ENCODE measurements at places on chromosomes 5 and 9.

- no peak for DNase-seq
Measured at GRCh38 chr9:36765077-36765390, 192.3 kb downstream of the MELK start.

DNA sequence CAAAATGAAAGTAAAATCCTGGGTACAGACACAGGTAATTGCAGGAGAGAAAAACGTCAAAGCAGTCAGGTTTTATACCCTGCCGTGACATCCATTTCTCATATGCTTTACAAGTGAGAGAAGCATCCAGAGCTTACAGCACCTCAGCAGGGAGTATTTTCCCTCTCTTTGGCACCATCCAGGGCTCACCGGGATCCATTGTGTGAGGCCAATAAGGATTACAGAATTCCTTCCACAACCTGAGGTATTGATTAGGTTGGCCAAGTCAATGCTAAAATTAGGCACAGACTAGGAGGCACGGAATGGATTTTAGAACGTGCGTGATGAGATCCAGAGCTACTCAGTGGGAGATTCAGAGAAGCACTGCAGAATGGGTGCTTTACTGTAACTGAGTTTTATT is 296.6 kb downstream of the FBXL7 start:
- DNase-seq = no peak

DNA sequence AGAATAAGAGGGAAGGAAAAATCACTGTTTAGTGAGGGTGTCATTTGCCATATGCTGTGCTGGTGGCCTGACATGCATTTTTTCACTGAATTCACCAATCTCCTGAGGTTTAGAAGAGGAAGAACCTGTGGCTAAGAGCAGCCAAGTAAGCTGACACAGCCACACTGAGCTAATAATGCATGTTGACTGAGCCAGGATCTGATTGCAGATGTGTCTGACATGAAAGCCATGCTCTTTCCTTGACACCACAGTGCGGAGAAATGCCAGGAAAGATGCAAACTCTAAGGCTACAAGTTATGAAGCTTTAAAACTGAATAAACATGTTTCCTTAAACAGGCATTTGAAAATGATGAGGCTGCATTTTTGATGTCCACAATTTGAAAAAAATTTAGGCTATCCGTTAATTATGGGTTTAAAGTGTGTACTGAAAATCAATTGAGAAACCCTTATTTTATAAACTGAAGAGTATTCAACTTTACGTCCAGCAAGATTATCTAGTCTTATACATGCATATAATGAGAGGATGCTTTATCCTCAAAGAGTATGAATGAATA is 208.6 kb downstream of the FBN2 start:
- no peak for DNase-seq

- no peak for DNase-seq
Measured at GRCh38 chr5:125298746-125299379, 552.4 kb upstream of the ZNF608 start.

DNA sequence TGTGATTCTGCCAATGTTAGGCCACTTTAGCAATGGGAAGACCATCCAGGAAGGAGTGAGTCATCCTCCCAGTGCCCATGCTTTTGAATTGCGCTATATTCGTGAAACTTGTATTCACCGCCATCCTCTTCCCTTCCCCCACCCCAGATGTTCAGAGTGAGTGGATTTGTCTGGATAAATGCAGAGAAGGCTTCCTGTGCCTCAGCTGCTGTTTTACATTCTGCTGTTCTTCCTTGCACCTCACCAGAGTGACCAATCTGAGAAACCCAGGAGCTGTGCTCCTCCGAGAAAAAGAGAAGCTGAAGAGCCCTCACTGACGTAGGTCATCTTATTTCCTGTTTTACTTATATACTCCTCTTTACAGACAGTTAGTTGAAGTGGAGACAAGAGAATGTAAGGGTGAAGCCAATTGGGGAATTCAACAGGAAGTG is 24.6 kb upstream of the SVEP1 start:
- no peak for DNase-seq

DNA sequence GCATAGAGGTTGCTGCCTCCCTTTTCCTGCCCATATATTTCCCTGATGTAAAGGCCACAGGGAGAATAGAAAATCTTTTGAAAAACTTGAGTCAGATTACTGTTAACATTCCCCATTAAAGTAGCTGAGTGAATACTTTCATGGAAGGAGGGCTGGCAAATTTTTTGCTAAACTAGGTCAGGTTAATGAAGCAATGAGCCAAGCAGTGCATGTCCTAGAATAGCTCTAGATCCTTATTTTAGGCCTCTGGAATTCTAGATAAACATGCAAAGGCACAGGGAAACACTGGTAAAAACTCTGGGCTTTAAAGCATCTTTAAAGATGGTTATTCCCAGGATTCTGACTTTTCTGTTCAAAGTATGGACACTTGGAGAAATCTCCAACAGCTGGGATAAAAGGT is 27.9 kb downstream of the TTC1 start:
- DNase-seq = no peak
